ENCODE measurements at places on chromosomes 4 and X.
A peak's percentile ranks its signal among the peaks of the same experiment; 100 is the strongest.

DNA sequence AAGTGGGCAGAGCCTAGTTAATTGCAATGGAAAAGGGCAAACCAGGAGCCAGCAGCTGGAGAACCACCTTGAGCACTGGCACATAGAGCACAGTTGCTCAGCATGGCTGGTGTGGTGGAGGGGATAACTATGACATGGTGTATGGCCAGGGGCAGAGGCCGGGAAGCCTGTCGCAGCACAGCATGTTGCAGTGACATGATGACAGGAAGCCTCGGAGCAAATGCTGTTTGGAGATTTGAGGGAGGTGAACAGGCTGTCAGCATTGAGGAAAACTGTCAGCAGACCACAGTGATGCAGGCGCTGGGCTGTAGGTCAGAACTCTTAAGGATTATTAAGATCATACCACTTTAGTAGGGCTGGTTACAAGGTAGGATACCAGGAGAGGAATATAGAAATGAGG lies 228.7 kb downstream of the CBR4 start:
- no peak for DNase-seq

DNA sequence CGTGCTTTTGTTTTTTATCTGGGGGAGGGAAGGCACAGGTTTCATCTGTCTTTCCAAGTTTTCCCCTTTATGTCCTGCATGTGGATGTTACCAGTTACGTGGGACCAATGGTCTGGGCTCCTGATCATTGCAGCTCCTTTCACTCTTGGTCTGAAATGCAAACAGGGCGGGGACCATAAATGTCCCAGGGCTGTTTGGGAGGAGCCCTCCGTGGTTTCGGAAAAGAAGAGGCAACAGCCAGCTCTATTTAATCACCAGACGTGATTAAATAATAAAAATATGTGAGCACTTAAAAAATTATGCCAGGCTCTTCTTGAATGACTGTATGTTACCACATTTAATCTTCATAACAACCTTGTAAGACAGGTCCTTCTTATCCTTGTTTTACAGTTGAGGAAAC lies 30.8 kb upstream of the C1GALT1C1 start:
- DNase-seq: no peak

GRCh38 chrX:19956923-19957322 lies 33.9 kb downstream of the BCLAF3 start:
- no peak for DNase-seq

- no peak for DNase-seq
These were observed 66.9 kb downstream of the CISD2 start for GRCh38 chr4:102935716-102936115.

DNA sequence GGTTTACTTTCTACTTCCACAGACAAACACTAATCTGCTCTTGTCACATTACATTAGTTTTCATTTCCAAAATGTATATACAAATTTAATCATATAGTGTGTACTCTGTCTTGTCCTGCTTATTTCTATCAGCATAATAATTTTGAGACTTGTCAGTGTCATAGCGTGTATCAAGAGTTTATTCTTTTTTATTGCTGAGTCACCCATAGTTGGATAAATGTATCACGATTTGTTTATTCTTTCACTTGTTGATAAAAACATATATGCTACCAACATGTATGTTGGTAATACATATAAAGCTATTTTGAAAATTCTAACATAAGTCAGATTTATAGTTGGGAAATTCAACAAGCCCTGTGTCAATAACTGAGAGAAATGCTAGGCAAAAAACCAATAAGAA lies 261.2 kb downstream of the TRAM1L1 start:
- no peak for DNase-seq

DNA sequence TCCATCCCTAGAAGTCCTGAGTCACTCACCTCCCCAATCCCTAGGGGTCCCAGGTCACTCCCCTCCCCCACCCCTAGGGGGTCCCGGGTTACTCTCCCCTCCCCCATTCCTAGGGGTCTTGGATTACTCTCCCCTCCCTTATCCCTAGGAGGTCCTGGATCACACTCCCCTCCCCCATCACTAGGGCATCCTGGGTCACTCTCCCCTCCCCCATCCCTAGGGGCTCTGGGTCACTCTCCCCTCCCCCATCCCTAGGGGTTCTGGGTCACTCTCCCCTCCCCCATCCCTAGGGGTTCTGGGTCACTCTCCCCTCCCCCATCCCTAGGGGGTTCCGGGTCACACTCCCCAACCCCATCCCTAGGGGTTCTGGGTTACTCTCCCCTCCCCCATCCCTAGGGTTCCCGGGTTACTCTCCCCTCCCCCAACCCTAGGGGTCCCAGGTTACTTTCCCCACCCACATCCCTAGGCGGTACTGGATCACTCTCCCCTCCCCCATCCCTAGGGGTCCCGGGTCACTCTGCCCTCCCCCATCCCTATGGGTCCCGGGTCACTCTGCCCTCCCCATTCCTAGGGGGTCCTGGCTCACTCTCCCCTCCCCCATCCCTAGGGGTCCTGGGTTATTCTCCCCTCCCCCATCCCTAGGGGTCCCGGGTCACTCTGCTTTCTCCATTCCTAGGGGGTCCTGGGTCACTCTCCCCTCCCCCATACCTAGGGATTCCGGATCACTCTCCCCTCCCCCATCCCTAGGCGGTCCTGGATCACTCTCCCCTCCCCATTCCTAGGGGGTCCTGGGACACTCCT lies 2.1 kb downstream of the ASMTL start:
- no peak for DNase-seq

- no peak for DNase-seq
These were observed 42.1 kb downstream of the ZCCHC13 start for GRCh38 chrX:74346088-74346487.

DNA sequence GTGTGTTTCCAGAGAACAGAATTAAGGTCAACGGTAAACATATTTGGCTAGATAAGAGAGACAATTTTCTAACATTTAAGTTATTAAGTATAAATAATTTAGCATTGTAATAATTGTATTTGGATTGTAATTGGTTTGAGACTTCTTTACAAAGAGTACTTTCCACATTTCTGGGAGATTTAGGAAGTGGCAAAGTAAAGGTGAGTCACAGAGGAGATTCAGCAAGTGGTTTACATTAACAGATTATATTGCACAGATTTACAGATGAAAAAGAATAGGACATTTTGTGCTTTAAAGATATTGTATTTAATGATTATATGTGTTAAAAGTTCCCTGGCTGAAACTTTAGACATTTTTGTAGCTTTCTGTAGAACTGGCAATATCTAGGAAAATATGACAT lies 584.4 kb upstream of the AADAT start:
- no peak for DNase-seq

DNA sequence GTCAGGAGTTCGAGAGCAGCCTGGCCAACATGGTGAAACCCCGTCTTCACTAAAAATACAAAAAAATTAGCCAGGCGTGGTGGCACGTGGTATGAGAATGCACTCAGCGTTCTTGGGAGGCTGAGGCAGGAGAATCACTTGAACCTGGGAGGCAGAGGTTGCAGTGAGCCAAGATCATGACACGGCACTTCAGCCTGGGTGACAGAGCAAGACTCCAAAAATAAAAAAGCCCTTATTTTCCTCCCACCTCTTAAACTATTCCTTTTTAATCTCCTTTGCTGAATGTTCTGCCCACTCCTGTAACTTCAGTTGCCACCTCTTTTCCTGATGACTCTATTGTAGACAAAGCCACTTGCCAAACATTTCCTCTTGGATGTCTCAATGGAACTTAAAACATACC lies 72.6 kb downstream of the TAF1 start:
- no peak for DNase-seq

GRCh38 chrX:41043196-41043595 lies 42.0 kb upstream of the USP9X start:
- no peak for DNase-seq

DNA sequence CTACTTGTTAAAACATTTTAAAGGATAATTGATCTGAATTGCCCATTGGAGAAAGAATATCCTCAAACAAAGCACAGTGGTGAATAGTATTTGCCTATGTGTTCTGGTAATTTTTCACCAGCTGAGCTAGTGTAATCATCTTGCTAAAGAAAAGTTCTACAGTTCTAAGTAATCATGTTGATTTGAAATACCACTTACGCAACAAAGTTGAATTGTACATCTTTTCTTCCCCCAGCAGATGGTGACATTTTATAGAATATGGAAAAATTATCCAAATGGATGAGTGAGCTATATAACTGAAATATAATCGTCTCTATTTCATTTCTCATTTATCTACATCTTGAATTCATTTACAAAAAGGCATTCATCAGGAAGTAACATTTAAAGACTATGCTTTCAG lies 9.7 kb upstream of the ZNF674 start:
- DNase-seq: no peak

DNA sequence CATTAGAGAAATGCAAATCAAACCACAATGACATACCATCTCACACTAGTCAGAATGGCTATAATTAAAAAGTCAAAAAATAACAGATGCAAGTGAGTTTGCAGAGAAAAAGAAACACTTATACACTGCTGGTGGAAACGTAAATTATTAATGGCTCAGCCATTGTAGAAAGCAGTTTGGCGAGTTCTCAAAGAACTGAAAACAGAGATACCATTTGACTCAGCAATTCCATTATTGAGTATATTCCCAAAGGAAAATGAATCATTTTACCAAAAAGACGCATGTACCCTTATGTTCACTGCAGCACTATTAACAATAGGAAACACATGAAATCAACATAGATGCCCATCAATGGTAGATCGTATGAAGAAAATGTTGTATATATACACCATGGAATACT lies 75.0 kb downstream of the NAA11 start:
- no peak for DNase-seq

GRCh38 chrX:16695079-16695676 lies 17.3 kb downstream of the CTPS2 start:
- DNase-seq: peak; percentile 80

Data from neural crest cell (in vitro differentiated cells).